ENCODE measurements at places on chromosomes 16 and 17.

DNA sequence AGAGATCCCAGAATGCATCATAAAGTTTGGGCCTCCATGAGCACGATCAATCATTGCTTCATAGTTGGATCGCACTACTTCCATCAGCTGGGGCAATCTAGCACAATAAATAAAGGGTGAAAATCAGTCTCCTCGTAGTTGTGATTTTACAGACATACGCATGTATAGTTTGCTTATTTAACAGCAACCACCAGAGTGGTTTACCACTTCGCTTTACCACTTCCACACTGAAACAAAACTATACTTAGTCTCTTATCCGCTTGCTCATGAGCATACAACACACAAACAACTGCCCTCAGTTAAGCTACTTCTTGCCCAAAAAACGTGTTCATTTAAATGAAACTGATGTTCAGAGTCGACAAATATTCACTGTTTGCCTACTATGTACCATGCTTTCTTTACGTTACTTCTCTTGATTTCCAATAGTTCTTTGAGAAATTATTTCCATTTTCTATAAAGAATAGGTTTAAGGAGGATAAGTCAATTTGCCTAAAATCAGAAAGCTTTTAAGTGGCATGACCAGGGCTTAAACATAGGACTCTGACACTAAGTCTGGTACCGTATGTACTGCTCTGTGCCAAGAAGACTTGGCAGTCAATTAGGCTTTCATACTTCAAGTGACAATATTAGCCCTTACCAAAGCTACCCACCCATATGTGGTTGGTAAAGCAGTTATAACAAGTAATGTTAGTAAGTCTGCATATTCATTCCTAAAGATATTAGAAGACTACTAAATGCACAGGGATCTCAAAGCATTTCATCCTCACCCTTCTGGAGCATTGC is 22.0 kb downstream of the SETD6 start:
- DNase-seq: no peak

GRCh38 chr17:78637643-78638420 is 60.6 kb upstream of the DNAH17 start:
- DNase-seq: no peak

GRCh38 chr17:57327176-57327970 is 71.0 kb downstream of the MSI2 start:
- no peak for DNase-seq

DNA sequence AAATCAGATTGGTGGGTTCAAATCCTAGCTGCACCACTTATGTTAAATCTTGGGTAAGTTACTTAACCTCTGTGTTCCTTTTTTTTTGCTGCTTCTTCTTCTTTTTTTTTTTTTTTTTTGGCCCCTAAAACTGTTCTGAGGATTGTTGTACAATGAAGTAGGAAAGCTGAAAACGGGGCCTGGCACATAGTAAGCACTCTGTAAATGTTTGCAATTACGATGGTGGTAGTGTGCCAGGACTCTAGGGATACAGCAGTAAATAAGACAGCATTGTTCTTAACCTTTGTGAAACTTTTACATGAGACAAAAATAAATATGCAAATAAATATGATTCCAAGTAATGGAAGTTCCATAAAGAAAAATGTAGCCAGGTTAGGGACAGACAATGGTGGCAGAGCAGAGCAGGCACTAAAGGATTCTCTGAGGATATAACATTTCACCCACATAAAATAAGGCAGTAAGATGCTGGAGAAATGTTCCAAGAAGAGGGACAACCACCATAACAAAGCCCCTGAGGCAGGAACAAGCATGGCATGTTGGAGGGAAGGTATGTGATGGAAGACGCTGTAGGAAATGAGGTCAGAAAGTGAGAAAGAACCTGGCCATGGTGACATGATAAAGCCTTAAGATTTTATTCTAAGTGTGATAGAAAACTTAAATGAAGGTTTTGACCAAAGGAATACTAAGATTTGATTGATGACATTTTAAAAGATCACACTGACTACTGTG is 127.3 kb downstream of the NLK start:
- no peak for DNase-seq

DNA sequence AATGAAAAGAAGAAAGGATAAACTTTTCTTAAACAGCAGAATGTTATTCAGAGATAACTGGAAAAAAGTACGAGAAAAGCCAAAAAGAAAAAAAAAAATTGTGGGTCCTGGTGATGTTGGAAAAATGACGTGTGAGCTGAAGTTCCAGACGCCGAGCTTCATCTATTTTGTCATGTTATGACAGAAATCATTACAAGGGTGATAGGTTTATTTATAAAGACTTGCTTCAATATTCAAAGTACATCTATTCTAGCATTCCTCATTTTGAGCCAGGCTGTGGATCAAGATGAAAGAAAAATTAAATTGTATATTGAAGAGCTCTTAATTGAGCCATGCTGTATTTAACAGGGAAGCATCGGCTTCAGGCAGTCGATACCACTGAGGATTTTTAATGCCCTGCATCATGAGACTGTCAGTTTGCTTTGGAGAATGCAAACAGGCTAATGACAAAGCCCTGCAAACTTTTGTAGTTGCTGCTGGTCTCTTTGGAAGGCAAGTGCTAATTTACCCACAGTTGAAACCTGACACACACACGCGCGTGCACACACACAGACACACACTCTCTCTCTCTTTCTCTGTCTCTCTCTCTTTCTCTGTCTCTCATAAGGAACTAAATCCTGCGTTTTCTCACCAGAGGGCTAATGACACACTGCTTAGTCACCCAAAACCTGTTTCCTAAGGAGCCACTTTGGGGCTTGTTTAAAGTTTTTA is 110.7 kb downstream of the WWOX start:
- DNase-seq: no peak

DNA sequence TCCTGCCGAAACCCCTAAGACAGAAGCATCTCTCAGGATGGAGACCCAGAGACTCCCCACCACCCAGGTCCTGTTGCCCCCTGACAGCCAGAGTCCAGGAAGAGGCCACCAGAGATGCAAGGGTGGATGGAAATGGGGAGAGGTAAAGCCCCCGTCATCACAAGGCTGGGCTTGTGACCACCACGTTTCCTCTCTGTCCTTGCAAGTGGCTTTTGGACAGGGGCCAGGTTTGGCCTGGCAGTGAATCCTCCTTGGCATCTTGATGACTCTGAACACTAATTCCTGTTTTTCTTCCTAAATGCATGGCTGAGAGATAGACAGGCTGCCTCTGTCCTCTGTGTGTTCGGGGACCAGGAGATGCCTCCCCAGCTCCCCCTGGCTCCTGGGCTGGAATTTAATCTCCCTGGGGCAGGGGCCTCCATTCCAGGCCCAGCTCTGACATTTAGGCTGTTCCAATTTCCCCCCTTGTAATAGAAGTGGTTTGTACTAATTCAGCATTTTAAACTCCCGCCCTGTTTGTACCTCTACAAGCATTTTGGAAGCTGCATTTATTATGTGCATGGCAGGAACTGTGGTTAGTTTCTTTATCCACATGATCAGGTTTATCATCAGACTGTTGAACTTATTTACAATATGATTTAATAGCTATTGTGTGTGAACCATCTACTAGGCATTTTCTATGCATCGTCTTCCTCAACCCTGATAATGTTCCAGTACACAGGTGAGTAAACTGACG is 116.1 kb upstream of the IRX6 start:
- no peak for DNase-seq

GRCh38 chr16:50457423-50457822 is 88.6 kb upstream of the BRD7 start:
- DNase-seq: no peak

DNA sequence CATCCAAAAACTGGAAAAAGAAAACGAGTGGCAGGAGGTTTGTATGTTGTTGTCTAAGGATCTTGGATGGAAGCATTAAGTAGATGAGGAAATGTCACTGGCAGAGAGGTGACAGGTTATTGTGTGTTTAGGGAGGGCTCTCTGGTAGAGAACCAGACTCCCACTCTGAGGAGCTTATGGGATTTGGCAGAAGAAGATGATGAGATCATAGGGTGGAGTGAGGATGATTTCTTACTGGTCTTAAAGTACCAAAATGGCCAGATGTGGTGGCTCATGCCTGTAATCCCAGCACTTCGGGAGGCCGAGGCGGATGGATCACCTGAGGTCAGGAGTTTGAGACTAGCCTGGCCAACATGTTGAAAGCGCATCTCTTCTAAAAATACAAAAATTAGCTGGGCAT is 9.0 kb downstream of the WWOX start:
- DNase-seq: no peak

DNA sequence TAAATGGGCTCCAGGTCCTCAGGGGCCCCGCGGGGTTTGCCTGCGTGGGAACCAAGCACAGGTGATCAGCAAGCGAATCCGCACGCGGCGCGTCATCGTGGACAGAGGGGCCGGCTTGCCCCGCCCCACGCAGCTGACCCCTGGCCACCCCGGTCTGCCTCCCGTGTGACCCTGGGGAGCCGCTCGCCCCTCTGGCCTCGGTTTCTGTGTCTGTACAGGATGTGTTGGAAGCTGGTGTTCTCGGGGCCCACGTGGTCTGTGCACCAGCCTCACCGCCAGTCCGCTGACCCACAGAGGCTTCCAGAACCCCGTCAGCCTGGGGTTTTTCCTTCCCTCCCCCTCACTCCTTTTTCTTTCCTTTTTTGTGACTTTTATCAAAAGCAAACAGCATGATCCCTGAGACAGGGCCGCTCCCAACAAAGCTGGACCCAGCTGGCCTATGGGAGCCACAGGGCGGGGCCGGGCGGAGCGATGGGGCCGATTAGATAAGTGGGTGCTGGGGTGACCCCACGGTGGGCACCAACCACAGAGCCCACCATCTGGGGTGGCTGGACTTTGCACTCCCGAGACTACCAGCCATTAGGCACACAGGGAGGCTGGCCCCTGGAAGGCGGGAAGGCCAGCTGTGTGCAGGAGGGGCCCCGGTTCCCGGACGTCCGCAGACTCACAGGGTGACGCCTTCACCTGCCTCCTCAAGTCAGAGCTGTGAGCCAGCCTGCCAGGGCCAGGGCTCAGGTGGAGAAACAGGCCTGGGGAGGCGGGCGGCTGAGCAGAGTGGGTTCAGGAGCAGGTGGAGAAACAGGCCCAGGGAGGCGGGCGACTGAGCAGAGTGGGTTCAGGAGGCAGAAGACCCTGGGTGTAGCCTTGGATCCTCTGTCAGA is 56.0 kb downstream of the ZFPM1 start:
- no peak for DNase-seq

- DNase-seq: peak; percentile 81
Observed at GRCh38 chr16:969508-970385, 1.0 kb downstream of the LMF1 start.

GRCh38 chr17:14959106-14959648 is 305.9 kb downstream of the PMP22 start:
- DNase-seq: no peak

GRCh38 chr17:57559226-57559625 is 185.9 kb downstream of the CCDC182 start:
- DNase-seq: no peak

GRCh38 chr17:57152967-57153528 is 68.0 kb downstream of the AKAP1 start:
- DNase-seq: no peak

- no peak for DNase-seq
Observed at GRCh38 chr17:81454473-81454872, 58.1 kb downstream of the ACTG1 start.

- peak; percentile 73 for DNase-seq
Observed at GRCh38 chr16:10618710-10619209, 38.4 kb upstream of the EMP2 start.

- no peak for DNase-seq
Observed at GRCh38 chr16:51532551-51532950, 381.5 kb upstream of the SALL1 start.

DNA sequence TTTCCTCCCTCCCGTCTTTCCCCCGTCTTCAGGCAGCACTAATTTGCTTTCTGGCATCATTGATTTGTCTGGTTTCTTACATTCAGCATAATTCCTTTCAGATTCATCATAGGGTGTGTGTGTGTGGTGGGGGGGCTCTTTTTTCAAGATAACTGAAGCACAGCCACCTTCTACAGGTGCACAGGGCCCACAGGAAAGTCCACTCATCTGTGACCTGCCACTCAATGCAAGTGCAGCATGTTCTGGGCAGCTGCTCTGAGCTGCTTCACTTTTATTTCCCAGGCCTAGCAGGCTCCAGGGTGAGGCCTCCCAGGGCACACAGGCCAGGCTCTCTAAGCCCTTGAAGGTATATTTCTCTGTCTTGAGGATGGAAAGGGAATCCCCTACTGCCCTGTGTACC is 35.2 kb upstream of the MYH10 start:
- DNase-seq: no peak

DNA sequence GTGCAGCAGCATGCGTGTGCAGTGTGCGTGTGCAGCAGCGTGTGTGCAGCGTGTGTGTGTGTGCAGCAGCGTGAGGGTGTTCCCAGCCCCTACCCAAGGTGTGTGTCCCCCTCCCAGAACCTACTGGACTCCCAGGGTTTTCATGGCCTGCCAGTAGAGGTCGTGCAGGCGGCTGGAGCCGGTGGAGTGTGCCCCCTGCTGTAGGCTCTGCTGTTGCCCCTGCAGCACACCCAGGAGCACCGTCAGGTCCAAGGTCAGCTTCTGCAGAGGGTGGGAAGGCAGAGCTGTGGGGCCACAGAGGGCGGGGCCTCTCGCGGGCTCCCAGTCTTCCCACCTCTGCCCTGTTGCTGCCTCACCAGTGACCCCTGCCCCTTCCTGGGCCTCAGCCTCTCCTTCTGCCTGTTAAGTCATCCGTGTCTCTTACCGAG is 14.9 kb downstream of the MYBBP1A start:
- peak; percentile 54 for DNase-seq

DNA sequence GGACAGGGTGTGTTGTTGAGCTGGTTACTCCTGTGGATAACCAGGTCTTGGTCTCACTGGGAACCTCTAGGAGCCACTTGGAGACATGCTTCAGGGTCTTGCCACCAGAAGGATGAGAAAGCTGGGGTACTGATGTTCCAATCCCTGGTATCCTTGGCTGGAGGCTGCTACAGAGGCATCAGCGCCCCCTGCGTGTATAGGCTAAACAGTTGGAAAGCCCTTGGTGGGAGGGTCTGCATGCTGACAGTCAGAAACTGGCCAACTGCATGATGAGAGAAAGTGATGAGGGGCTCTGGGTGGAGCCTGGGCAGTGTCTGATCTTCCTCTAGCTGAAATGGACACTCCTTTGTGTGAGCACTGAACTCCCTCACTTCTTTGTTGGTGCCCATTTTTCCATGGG is 536.9 kb downstream of the XYLT1 start:
- DNase-seq: no peak

DNA sequence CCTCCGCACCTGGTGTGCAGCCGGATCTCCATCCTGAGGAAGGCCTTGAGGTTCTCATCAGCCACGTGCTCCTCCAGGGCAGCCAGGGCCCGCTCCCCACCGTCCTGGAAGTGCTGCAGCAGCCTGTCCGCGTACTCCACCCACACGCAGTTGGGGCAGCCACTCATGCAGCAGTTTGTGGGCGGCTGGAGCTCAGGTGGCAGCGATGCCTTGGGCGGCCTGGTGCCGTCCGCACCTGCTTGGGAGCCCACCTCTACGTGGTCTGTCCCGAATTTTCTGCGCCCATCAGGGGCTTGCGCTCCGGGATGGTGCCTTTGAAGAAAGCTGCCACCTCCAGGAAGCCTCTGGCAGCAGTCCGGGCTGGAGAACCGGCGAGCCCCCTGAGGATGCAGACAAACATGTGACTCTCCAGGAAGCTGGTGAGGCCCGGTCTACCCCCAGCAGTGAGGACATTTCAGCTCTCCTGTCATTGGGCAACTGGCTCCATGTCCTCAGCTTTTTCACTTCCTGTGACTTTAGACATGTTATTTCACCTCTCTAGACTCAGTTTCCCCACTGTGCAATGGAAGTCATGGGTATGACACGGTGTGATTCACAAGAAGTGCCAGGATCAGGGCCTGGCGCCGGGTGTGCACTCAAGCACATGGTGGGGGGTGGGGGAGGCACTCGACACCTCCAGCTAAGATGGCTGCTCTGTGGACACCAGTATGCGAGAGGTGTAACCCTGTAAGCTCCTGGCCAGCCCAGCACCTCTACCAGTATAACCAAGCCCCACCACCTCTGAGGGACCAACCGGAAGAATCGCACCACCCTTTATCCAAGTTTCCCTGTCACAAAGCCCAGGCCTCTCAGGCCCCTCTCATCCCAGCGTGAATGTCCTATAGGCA is 957 bp downstream of the OXLD1 start:
- DNase-seq: peak; percentile 58

All from right cardiac atrium (tissue), 5 donors.